ENCODE measurements at places on chromosomes 4 and X. TPM values are rescaled to one million over a fixed set of nuclear protein-coding genes. Genes with fewer than 3 reads are reported as not detected.

BANK1 gene
- not detected for total RNA-seq

IL2RG gene
- not detected for total RNA-seq

CABS1 gene
- total RNA-seq: not detected

RRH gene
- total RNA-seq: not detected

CNGA1 gene
- total RNA-seq: 0.18 TPM

TRIML2 gene
- 49.9 TPM for total RNA-seq

SCLT1 gene
- total RNA-seq: 13.7 TPM

TKTL2 gene
- total RNA-seq: not detected

NEXMIF gene
- total RNA-seq: 0.70 TPM

GAGE12H gene
- total RNA-seq: not detected

CT45A3 gene
- not detected for total RNA-seq

NAP1L3 gene
- 41.3 TPM for total RNA-seq

SMIM10 gene
- 3.0 TPM for total RNA-seq

All from H7 (cell line).